Activated gamma-delta T cell (primary cell): ENCODE measurements at places on chromosomes 5 and 9.

- DNase-seq = no peak
Measured at GRCh38 chr9:34612788-34613390, 992 bp upstream of the RPP25L start.

DNA sequence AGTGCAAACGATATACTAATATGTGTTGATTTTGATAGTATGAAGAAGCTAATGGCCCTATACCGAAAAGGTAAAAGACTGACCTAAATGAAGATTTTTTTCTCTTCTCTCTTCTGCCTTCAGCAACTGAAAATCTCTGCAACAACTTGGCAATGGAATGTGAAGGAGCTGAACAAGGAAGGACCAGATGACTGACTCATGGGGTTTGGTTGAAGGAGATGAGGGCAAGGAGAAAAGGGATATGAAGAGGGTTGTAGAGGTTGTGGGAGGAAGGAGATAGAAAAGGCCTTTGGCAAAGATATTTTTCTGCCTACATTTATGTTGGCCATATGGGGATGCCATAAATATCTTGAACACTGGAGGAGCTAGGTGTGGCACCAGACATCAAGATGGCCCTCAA is 129.7 kb upstream of the CHD1 start:
- DNase-seq = no peak

DNA sequence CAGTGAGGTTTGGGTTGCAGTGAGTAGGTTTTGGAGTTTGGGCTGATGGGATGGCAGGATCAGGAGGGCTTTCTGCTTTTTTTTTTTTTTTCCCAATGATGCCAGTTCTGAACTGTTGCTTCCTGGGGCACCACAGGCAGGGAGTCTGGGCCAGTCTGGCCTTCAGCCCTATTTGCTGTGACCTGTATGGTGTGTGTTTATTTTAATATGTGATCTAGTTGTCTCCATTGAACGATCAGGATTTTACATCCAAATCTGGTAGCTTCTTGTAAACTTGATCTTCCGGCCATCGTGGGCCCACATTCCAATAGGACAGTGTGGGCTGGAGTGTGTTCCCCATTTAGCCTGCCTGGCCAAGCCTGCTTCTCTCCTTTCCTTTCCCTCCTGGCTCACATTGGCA is 25.8 kb upstream of the DAB2IP start:
- DNase-seq = no peak

- no peak for DNase-seq
Measured at GRCh38 chr5:74164725-74165235, 475.7 kb downstream of the ENC1 start.

GRCh38 chr9:107546859-107547258 is 57.3 kb upstream of the KLF4 start:
- no peak for DNase-seq
